T-cell (primary cell): ENCODE measurements at places on chromosomes 16 and 17.
A peak's percentile ranks its signal among the peaks of the same experiment; 100 is the strongest.

DNA sequence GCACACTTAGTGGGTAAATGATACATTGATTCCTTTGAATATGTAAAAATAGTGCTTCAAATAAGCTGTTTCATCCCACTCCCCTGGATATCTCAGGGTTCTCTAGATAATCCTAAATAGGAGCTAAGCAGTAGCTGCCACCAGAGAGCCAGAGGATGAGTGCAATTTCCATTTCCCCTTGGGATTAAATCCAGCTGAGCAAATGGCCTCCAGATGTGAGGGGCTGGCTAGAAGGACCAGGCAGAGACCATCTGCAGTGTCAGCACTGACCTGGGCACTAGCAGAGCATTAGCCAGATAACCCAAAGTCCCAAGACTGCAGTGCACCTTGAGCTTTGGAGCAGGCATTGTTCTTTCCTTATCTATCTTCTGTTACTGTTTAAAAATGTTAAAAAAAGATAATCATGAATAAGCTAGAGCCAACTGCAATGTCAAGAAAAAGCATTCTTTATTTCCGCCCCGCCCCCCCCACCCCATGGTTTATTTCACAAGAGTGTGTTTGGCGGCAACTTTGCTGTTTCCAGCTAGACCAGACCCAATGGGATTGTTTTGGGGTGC lies 19.5 kb downstream of the GPR179 start:
- DNase-seq, result no peak
- H3K4me1 ChIP-seq, result no peaks in the 10 kb centered on the region
- H3K27ac ChIP-seq, result no peak overlapping the region

GRCh38 chr17:77092025-77092424 lies 48.7 kb upstream of the SEC14L1 start:
- H3K4me1 ChIP-seq, result peaks cover 9% of the 10 kb centered on the region
- no peak overlapping the region for H3K4me3 ChIP-seq

DNA sequence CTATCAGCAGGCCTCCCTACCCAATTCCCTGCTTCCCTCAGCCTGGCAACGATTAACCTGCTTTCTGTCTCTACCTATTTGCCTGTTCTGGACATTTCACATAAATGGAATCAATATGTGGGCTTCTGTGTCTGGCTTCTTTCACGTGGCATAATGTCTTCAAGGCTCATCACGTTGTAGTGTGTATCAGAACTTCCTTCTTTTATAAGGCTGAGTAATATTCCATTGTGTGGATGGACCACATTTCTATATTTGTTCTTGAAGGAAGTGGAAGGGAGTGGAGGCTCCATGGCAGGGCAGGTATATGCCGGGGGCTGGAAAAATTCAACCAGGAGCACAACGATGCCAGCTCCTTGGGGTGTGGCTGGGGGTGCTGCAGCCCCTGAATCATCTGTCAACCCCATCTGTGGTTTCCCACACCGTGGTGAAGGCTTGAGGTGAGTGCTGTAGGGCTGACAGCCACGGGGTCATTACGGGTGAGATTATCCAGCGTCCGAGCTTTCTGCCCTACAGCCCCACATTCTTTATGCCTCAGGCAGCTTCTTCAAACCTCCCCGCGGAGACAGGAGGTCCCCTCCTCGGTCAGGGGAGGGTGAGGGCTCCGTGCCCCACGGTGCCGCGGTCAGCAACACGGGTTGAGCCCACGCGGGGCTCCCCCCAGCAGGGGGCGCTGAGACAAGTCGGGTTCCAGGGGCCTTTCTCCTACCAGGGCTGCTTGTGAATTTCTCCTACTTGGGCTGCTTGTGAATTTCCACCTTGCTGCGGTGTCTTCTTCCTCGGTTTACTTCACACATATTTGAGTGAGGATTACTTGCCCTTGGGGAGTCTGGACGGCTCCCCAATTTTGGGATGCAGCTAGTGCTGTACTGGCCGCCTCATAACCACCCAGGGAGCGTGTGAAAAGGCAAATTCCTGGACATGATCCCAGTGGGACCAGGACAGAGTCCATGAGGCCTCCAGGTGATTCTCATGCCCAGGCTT lies 18.3 kb upstream of the WFIKKN2 start:
- H3K4me1 ChIP-seq, result no peaks in the 10 kb centered on the region
- no peaks in the 10 kb centered on the region for H3K36me3 ChIP-seq

DNA sequence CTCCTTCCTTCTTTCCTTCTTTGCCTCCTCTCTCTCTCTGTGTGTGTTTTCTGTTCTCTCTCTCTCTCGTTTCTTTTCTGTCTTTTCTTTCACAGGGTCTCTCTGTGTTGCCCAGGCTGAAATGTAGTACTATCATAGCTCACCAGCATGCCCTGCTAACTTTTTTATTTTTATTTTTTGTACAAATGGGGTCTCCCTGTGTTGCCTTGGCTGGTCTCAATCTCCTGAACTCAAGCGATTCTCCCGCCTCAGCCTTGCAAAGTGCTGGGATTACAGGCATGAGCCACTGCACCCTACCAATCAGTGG lies 1.5 kb downstream of the SLC5A11 start:
- no peak overlapping the region for H3K4me3 ChIP-seq
- DNase-seq, result no peak
- no peak overlapping the region for H3K27ac ChIP-seq
- no peaks in the 10 kb centered on the region for H3K36me3 ChIP-seq
- H3K27me3 ChIP-seq, result peaks cover 8% of the 10 kb centered on the region
- no peaks in the 10 kb centered on the region for H3K4me1 ChIP-seq

- no peak overlapping the region for H3K4me3 ChIP-seq
- H3K36me3 ChIP-seq, result no peaks in the 10 kb centered on the region
- H3K4me1 ChIP-seq, result no peaks in the 10 kb centered on the region
- DNase-seq, result no peak
- H3K27me3 ChIP-seq, result no peaks in the 10 kb centered on the region
- H3K27ac ChIP-seq, result no peak overlapping the region
These were observed 498.2 kb upstream of the ERCC4 start for GRCh38 chr16:13421726-13422125.

DNA sequence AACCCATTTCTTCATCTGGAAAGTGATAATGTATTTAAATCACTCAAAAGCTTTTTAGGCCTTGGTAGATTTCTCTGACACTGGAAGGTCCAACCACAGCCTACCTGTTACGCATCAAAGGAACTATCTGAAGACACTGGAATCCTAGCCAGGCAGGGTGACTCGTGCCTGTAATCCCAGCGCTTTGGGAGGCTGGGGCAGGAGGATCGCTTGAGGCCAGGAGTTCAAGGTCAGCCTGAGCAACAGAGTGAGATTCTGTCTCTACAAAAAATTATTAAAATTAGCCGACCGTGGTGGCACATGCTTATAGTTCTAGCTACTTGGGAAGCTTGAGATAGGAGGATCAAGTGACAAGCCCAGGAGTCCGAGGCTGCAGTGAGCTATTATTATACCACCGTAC lies 18.4 kb upstream of the G6PC1 start:
- no peak for DNase-seq
- H3K36me3 ChIP-seq, result no peaks in the 10 kb centered on the region
- H3K4me1 ChIP-seq, result no peaks in the 10 kb centered on the region

GRCh38 chr16:11557801-11558200 lies 28.9 kb downstream of the LITAF start:
- no peak overlapping the region for H3K4me3 ChIP-seq
- peaks cover 31% of the 10 kb centered on the region for H3K4me1 ChIP-seq
- H3K27ac ChIP-seq, result peak overlapping the region; percentile 95
- H3K36me3 ChIP-seq, result peaks cover 12% of the 10 kb centered on the region

GRCh38 chr16:78395035-78395434 lies 295.6 kb downstream of the WWOX start:
- no peaks in the 10 kb centered on the region for H3K4me1 ChIP-seq
- no peak overlapping the region for H3K4me3 ChIP-seq
- no peak overlapping the region for H3K27ac ChIP-seq
- H3K27me3 ChIP-seq, result no peaks in the 10 kb centered on the region

DNA sequence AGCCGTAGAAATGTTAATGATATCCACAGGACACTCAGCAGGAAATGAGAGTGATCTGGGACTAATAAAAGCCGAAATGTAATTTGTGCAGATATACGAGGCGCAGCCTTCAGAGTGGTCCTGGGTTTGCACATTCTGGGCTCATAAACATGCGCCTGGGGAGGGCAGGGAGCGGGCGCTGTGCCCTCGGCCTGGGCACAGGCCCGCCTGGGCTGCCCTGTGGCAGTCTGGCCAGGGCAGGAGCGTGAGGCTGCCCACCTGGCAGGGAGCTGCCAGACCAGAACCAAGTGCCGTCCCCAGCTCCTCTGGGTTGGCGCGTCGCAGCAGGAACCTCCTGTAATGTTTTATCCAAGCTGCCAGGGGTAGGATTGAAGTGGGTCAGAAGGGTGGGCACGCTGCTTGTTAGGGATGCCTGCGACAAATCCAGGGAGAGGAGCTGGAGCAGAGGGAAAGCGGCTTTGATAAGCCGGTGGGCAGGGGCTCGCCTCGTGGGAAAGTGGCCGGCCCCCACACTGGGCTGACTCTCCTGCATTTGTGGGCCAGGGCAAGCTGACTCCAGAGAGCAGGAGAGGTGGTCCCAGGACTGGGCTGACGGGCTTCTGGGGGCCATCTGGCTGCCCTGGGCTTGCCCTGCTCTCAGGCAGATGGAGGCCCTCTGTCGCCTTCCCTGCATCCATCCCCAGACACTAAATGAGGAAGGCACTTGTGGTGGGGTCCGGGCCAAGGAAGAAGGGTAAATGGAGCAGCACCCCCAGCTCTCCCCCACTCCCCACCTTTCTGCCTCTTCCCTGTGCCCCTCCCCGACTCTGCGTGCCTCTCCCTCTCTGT lies 45.9 kb downstream of the SREBF1 start:
- H3K36me3 ChIP-seq, result peaks cover 5% of the 10 kb centered on the region
- H3K27me3 ChIP-seq, result no peaks in the 10 kb centered on the region
- H3K4me1 ChIP-seq, result peaks cover 9% of the 10 kb centered on the region
- no peak overlapping the region for H3K4me3 ChIP-seq
- DNase-seq, result no peak
- H3K27ac ChIP-seq, result no peak overlapping the region

GRCh38 chr16:75506574-75506973 lies 11.3 kb upstream of the CHST6 start:
- no peaks in the 10 kb centered on the region for H3K4me1 ChIP-seq
- no peaks in the 10 kb centered on the region for H3K36me3 ChIP-seq
- no peak overlapping the region for H3K27ac ChIP-seq
- no peak overlapping the region for H3K4me3 ChIP-seq

DNA sequence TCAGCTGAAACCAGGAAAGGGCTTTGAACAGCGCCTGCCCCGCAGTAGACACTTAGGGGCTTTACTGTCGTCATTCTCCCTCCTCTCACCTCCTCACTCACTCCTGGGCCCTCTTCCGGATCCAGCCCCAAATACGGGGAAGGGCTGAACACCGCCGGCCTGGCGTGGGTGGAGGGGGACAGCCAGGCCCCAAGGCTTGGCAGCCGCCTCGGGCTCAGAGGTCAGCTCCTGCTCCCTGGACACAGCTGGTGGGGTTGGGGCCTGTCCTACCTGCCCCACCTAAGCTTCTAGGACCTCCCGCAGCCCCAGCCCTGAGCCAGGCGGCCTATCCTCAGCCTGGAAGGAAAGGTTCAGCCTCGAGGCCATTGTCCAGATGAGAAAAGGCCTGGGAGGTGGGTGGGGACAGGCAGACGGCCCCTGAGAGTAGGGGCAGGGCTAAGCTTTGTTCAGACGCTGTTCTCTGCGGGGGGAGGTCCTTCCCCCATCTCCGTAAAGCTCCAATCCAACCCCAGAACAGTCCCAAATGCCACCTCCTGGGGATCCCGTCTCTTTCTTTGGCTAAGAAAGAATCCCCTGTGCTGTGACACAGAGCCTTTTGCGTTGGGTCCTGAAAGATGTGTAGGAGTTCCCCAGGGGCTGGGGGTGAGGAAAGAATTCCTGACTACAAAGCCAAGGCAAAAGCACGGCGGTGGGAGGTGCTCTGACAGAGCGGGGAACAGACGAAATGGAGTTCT lies 881 bp upstream of the LLGL1 start:
- H3K36me3 ChIP-seq, result no peaks in the 10 kb centered on the region
- no peak for DNase-seq
- no peaks in the 10 kb centered on the region for H3K27me3 ChIP-seq
- no peak overlapping the region for H3K27ac ChIP-seq
- H3K4me1 ChIP-seq, result peaks cover 28% of the 10 kb centered on the region

DNA sequence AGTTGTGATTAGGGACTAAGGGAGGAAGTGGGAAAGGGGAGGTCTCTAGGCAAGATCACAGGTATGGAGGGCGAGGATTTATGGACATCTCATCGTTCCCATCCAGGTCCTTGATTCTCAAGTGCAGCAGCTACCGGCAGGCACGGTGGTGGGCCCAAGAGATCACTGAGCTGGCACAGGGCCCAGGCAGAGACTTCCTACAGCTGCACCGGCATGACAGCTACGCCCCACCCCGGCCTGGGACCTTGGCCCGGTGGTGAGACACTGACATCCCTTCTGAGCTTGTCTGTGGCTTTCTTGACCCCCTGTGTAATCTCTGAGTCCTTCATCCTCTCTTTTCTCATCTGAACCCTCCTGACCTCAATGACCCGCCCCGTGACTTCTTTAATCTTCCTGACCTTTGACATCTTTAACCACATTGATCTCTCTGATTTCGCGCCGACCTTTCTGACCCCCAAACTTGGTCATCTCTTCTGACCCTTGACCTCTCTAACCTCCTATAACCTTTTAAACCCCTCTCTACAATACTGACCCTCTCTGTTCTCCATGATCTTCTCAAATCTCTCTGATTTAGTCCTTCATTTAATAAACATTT lies 3.8 kb downstream of the PLD2 start:
- peaks cover 4% of the 10 kb centered on the region for H3K27me3 ChIP-seq
- no peak overlapping the region for H3K4me3 ChIP-seq
- H3K36me3 ChIP-seq, result peaks cover 13% of the 10 kb centered on the region
- H3K4me1 ChIP-seq, result peaks cover 3% of the 10 kb centered on the region
- DNase-seq, result no peak

DNA sequence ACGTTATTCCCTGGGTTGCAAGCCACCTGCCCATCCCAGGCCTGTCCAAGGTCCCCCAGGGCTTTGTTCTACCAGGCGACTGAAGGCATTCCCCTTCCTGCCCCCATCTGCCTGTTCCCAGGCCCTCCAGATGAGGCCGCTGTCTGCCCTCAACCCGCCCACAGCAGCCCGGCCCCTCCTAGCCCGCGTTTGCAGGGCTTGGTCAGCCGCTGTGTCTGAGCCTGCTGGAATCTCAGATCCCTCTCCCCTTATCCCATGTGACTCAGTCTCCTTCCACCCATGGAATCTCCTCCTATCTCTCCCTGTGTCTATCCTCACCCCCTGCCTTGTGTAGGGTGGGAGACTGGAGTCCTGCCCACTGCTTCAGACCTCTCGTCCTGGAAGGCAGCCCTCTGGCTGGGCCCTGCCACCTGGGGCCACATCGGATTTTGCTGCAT lies 186.0 kb upstream of the TNRC6C start:
- no peak overlapping the region for H3K27ac ChIP-seq
- peak; percentile 66 for DNase-seq
- no peaks in the 10 kb centered on the region for H3K27me3 ChIP-seq
- no peaks in the 10 kb centered on the region for H3K4me1 ChIP-seq

- no peak overlapping the region for H3K4me3 ChIP-seq
- no peaks in the 10 kb centered on the region for H3K4me1 ChIP-seq
- DNase-seq, result no peak
- H3K36me3 ChIP-seq, result no peaks in the 10 kb centered on the region
- H3K27ac ChIP-seq, result no peak overlapping the region
- no peaks in the 10 kb centered on the region for H3K27me3 ChIP-seq
These were observed 170.8 kb upstream of the RBFOX1 start for GRCh38 chr16:7161891-7162290.
